C1 segment of cervical spinal cord (tissue), 14 donors: ENCODE measurements at places on chromosomes 13 and 19.

GRCh38 chr13:40187324-40187795 lies 479.1 kb downstream of the FOXO1 start:
- DNase-seq, result no peak

GRCh38 chr19:18848878-18849661 lies 17.3 kb downstream of the UPF1 start:
- DNase-seq, result peak; percentile 58

DNA sequence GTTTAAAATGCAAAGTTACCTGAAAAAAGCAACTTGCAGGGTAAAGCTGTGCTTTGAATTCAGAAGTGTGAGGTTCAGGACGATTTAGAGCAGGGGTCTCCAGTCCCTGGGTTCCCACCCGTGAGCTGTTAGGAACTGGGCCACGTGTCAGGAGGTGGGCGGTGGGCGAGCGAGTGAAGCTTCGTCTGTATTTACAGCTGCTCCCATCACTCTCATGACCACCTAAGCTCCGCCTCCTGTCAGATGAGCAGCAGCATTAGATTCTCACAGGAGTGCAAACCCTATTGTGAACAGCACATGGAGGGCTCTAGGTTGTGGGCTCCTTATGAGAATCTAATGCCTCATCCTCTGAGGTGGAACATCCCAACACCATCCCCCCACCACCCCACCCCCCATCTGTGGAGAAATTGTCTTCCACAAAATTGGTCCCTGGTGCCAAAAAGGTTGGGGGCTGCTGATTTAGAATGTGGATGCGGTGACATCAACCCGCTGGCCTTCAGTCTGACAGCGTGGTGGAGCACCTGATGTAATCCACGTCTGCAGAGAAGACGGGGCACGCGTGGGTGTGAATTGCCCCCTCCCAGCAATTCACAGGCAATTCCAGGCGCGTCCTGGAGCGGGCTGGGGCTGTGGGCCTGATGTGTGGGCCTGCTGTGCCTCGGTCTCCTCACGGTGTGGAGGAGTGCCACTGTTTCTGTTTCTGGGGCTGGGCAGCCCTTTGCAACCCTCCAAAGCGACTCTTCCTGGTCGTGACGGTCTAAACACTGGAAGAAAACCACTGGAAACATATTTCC lies 214.0 kb upstream of the SOX1 start:
- DNase-seq, result no peak

GRCh38 chr19:1862424-1863327 lies 703 bp downstream of the KLF16 start:
- DNase-seq, result no peak

- DNase-seq, result no peak
Measured at GRCh38 chr13:36965767-36966166, 33.4 kb downstream of the ALG5 start.

GRCh38 chr19:50162988-50163387 lies at the start of gene IZUMO2:
Gene IZUMO2, minus strand, starts transcription at chr19:50163281. Its CDS starts 87 bp downstream, at chr19:50163194.
- no peak for DNase-seq

GRCh38 chr13:109776575-109776974 lies 9.8 kb downstream of the IRS2 start:
- DNase-seq, result no peak

GRCh38 chr13:80039000-80039399 lies 301.9 kb downstream of the SPRY2 start:
- no peak for DNase-seq

DNA sequence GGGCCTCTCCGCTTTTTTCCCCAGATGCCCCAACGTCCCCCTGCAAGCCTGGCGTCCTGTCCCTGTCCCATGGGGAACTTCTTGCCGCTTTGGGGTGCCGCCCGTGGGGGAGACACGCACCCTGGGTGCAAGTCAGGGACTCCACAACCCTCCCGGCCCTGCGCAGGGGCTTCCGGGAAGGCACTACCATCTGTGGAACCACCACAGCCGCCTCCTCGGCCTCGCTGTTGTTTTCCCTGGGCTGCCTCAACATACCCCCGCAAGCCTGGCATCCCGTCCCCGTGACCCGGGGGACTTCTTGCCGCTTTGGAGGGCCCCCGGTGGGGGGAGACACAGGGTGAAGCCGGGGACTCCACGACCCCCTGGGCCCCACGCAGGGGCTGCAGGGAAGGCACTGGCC lies 238.4 kb downstream of the TUBA3C start:
- DNase-seq, result no peak

DNA sequence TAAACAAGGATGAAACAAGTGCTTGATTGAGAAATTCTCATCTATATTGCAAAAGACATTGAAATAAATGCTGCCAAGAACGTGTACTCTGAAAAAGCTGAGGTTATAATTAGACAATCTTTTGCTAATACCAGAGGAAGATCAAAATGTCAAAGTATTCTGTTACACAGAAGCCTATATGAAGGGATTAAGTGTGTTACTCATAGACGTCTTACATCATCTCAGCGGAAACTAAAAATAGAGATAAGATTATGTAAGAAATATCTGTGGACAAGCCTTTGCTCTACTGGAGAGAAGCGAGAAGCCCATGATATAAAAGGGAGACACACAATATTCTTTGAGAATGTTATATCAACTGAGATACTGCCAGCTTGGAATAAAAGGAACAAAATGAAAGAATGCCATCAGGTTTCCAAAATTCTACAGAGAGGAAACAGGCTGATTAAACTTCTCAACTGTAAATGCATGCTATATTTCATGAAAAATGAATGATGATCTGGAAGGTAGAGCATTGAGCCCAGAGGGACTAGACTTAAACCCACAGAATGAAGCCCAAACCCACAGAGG lies 699.0 kb downstream of the GPC5 start:
- DNase-seq, result no peak

GRCh38 chr13:110380359-110381028 lies 73.4 kb downstream of the COL4A2 start:
- DNase-seq, result no peak

- DNase-seq, result no peak
Measured at GRCh38 chr13:62643799-62644524, 1228.3 kb upstream of the PCDH20 start.

DNA sequence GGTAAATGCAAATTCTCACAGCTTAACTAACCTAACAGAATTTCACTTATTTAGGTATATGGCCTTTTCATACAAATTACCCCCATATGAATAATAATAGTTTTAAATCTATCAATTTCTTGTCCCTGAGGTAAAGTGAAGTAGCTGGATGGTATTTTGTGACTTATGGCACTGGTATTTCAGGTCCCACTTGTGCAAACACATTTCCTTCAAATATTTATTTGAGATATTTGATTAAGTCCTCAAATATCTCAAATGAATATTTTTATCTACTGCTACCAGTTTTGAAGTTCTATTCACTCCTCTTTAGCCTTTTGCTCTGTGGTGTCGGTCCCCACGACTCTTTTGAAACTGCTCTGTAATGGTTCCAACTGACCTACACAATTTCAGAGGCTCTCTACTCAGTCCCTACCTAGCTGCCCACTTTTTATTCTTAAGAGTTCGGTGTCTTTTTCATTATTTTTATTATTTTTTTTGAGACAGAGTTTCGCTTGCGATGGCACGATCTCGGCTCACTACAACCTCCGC lies 59.6 kb upstream of the ZDHHC20 start:
- DNase-seq, result no peak

DNA sequence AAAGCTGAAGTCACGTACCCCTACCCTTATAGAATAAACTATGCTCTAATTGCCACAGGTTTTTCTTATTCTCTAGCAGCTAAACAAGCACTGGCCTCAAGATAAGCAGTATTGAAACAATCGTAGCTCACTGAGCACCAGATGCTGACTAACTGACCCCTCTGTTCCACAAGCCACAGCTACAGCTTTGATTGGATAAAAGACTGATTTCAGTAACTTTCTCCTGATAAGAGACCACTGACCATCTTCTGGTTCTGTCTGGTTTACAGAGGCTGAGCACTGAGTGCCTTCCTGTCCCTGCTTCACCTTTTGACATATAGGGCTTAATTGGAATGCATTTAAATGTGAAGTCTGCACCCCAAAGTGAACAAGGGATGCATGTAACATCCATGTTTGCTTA lies 8.4 kb upstream of the RAP2A start:
- no peak for DNase-seq

DNA sequence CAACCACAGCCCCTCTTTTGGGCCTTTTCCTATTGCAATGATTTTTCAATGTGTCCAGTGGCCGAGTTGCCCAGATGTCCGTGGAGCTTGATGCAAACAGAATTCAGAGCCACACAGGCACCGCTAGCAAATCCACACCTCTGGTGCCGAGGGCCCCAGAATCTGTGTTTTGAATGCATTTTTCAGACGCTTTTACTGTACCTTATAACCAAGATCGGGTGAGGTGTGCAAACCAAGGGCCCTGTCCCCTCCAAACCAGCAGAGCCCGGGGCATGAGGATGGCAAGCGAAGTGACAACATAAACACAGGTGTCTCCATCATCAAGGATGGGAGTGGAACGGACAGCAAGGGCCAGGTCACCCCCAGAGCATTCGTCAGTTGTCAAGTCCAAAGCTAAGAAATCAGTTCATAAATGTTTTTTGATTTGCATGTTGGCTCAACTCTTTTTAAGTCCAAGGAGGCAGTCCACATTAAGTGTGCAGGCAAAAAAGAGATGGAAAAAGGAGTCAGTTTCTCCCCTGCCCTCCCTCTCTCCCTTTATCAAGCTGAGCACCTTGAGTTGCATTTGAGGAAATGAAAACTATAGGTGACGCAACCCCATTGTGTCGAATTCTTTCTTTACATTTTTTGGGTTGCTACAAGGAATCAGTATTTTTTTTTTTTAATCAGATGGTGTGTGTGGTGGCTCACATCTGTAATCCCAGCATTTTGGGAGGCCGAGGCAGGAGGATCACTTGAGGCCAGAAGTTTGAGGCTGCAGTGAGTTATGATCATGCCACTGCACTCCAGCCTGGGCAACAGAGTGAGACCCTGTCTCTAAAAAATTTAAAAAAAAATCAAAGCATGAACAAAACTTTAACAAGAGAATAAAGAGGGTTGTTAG lies 2.9 kb downstream of the CCDC8 start:
- no peak for DNase-seq

- DNase-seq, result peak; percentile 28
Measured at GRCh38 chr13:43036351-43037250, 13.2 kb downstream of the DNAJC15 start.

GRCh38 chr13:25330541-25330940 lies 29.1 kb downstream of the NUP58 start:
- DNase-seq, result no peak

DNA sequence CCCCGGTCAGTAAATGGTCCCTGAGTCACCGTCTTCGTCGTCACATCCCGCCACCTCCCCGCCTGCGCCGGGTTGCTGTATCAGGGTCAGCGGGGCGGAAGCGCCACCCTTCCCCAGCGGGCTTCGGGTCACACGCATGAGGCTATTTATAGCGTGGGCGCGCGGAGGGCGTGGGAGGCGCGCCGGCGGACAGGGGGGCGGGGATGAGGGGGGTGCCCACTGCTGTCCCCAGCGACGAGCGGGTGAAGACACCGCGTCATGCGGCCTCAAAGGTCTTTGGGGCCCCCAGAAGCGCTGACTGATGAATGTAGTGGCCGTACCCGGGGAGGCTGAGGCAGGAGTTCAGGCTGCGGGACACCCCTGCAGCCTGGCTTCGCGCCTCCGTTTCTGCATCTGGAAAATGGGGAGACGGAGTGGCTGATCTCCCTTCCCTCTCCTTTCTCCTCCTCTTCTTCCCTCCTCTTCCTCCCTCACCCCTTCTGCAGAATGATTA lies 7.9 kb downstream of the UNC13A start:
- DNase-seq, result peak; percentile 51

DNA sequence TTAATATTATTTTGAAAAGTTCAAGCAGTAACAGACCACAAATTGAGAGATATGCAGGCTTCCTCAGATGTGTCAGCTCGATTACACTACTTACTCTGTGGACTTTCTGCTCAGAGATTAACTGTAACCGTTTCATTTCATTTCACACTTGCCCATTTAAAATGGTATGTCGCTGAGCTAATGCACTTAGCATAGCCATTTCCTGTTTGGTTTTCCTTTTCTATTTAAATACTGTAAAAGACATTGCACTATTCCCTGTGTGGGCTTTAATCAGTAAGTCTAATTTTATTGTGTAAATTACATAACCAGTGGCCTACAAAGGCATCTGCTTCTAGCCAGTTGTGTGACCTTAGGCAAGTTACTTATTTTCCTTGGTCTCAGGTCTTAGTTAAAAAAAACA lies 237.6 kb downstream of the LACC1 start:
- DNase-seq, result no peak

DNA sequence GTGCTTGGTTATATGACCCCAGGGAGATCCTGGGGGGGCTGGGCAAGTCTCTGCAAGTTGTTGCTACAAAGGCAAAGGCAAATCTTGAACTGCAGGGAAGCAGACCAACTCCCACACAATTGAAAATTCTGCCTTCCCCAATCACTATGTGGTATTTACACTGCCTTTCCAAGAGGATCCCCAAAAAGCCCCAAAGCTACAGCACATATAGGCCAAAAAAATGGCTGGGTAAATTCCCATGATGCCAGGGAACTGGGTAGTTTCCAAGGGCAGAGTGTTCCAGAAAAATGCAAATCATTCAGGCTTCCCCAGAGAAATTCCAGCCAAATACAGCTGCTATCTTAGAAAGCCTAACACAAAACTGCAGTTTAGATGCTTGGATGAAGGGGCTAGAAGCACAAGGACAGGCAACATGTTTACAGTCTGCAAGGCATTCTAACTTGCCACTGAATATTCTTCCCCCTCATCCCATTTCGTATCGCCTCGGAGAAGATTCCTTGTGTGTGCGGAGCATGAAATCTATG lies 6.2 kb downstream of the FOXO1 start:
- peak; percentile 10 for DNase-seq

- no peak for DNase-seq
Measured at GRCh38 chr13:113483504-113484293, 6.8 kb downstream of the DCUN1D2 start.

- DNase-seq, result no peak
Measured at GRCh38 chr19:30686176-30686820, 314.1 kb downstream of the ZNF536 start.

GRCh38 chr19:35712567-35713505 lies 5.0 kb upstream of the KMT2B start:
- no peak for DNase-seq

DNA sequence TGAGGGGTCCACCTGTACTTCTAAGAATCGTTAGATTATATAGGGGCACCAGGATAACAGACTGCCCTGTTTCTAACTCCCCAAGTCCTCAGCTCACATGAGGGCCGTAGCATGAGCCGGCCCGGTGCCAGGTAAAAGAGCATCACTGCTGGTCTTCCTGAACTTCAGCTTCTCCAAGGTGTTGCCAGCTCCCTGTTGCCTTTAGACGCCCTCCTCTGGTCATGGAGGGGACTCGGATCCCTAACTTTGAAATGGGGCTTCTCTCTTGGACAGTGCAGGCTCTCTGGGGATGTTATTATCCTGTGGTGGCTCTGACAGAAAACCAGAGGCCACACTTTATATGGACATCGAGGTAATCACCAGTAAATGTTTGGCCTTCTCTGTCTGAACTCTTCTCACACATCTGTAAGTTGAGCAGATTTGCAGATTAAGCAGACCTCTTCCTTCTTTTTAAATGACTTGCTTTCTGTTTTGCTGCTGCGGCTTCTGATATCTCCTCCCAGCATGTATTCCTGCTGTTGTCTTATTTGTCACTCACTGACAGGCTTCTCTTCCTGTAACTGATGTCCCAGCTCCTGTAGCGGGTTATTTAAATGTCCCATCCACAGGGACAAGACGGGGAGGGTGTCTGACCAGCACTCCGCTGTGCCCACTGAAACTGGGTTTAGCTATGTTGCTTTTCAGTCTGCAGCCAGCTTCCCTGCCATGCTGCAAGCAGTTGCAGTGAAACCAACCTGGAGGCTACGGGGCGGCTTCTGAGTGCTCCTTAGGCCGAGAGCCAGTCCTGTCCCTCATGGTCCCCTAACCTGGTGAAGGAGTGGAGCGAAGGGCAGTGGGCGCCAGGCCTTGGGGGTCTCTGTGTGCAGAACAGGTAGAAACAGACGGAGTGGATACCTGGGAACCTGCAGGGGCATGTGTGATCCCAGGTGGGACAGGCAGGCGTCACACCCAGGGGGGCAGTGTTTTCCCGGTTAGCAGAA lies 39.2 kb downstream of the TSSK6 start:
- DNase-seq, result peak; percentile 38
